ENCODE measurements at places on chromosomes 12 and 14. TPM values are rescaled to one million over a fixed set of nuclear protein-coding genes. Genes with fewer than 3 reads are reported as not detected.

DNA sequence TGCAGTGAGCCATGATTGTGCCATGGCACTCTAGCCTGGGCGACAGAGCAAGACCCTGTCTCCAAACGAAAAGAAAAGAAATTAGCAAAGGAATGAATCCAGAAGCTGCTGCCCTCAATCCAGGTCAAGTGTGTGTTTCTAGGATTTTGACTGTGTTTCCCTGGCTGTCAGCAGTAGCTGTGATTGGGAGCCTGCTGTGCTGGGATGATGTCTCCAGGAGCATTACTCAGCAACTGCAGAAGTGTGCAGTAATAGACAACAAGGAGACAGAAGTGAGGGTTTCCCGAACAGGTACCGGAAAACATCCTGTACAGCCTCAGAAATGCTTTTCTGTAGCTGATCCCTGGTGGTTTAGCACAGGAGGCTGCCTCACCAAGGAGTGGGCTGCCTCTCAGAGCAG, 492.5 kb downstream of the FUT8 start:
- DNase-seq, result no peak
- H3K36me3 ChIP-seq, result no peaks in the 10 kb centered on the region
- H3K27ac ChIP-seq, result no peak overlapping the region
- no peaks in the 10 kb centered on the region for H3K27me3 ChIP-seq
- H3K4me1 ChIP-seq, result no peaks in the 10 kb centered on the region

GRCh38 chr12:83257726-83258125, 571.0 kb downstream of the TMTC2 start:
- DNase-seq, result no peak
- H3K36me3 ChIP-seq, result no peaks in the 10 kb centered on the region
- H3K27ac ChIP-seq, result no peak overlapping the region
- no peaks in the 10 kb centered on the region for H3K4me1 ChIP-seq
- no peak overlapping the region for H3K4me3 ChIP-seq
- H3K27me3 ChIP-seq, result no peaks in the 10 kb centered on the region

TAS2R7 gene
- not detected for total RNA-seq

KCNMB4 gene
- 12.7 TPM for total RNA-seq

DNA sequence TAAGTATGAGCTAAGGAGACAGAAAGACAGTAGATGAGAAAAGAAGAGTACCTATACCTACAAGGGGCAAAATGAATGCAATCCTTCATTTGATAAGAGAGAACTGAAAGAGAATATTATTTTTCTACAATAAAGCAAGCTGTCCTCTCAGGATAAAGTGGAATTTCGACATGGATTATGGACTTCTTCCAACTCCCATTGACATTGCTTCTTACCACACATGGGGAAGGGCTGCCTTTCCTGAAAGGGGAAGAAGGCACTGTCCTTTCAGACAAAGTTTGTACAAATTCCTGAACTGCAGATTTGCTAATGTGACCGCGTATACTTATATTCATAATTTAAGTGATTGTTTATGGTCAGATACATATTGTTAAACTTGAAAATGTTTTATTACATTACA, 4.3 kb upstream of the HEBP1 start:
- no peak overlapping the region for H3K27ac ChIP-seq
- H3K36me3 ChIP-seq, result no peaks in the 10 kb centered on the region
- H3K4me3 ChIP-seq, result no peak overlapping the region
- no peak for DNase-seq
- peaks cover 5% of the 10 kb centered on the region for H3K27me3 ChIP-seq

- peaks cover 3% of the 10 kb centered on the region for H3K4me1 ChIP-seq
- no peak overlapping the region for H3K27ac ChIP-seq
- DNase-seq, result no peak
Observed at GRCh38 chr14:59360923-59361794, 104.0 kb downstream of the GPR135 start.

- no peaks in the 10 kb centered on the region for H3K36me3 ChIP-seq
- H3K27ac ChIP-seq, result no peak overlapping the region
- no peak overlapping the region for H3K4me3 ChIP-seq
- H3K4me1 ChIP-seq, result no peaks in the 10 kb centered on the region
- DNase-seq, result no peak
- H3K27me3 ChIP-seq, result no peaks in the 10 kb centered on the region
Observed at GRCh38 chr12:74945771-74946198, 263.9 kb downstream of the KCNC2 start.

DNA sequence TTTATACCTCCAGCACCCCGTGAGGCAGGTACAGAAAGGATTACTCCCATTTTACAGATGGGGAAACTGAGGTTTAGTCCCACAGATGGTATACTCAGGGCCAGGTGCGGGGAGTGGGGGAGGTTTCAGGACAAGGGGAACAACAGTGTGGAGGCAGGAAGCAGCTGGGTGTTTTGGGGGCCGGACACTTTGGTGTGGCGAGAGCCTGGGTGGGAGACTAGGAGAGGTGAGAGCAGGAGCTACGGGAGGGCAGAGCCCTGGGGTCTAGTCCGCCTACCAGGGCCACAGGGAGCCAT, 61.7 kb downstream of the DIO3 start:
- no peak overlapping the region for H3K4me3 ChIP-seq
- no peaks in the 10 kb centered on the region for H3K36me3 ChIP-seq
- no peak for DNase-seq
- H3K27me3 ChIP-seq, result no peaks in the 10 kb centered on the region
- H3K27ac ChIP-seq, result no peak overlapping the region

GRCh38 chr12:110224379-110225304, 56.4 kb upstream of the ATP2A2 start:
- DNase-seq, result no peak
- H3K4me1 ChIP-seq, result no peaks in the 10 kb centered on the region
- H3K36me3 ChIP-seq, result no peaks in the 10 kb centered on the region
- no peak overlapping the region for H3K27ac ChIP-seq
- no peaks in the 10 kb centered on the region for H3K27me3 ChIP-seq
- no peak overlapping the region for H3K4me3 ChIP-seq
